ENCODE measurements at places on chromosomes 2 and 18. TPM values are rescaled to one million over a fixed set of nuclear protein-coding genes. Genes with fewer than 3 reads are reported as not detected.

The SCN7A gene
- not detected for total RNA-seq

The AP1S3 gene
- 73.3 TPM for total RNA-seq

The BMP10 gene
- total RNA-seq: not detected

The FZD7 gene
- total RNA-seq: 30.9 TPM

The GPR148 gene
- total RNA-seq: not detected

The ANKRD62 gene
- total RNA-seq: 0.20 TPM

The METTL4 gene
- total RNA-seq: 23.9 TPM

The DYNAP gene
- not detected for total RNA-seq

The AGAP1 gene
- total RNA-seq: 91.4 TPM

The ARHGEF4 gene
- 16.1 TPM for total RNA-seq

The TBR1 gene
- total RNA-seq: not detected

The CYP27A1 gene
- total RNA-seq: 2.0 TPM

The MSTN gene
- not detected for total RNA-seq

The MDH1B gene
- 4.1 TPM for total RNA-seq

The ECEL1 gene
- total RNA-seq: not detected

The ABCG8 gene
- not detected for total RNA-seq

The NTSR2 gene
- total RNA-seq: not detected

The CYP27C1 gene
- total RNA-seq: 0.94 TPM

The LRRC30 gene
- not detected for total RNA-seq

The TFCP2L1 gene
- 4.6 TPM for total RNA-seq

The REEP1 gene
- 0.25 TPM for total RNA-seq

- no peak for DNase-seq
Measured at GRCh38 chr2:235024931-235025773, 73.3 kb downstream of the SH3BP4 start.

GRCh38 chr2:197140045-197140444 lies 170.5 kb downstream of the ANKRD44 start:
- DNase-seq: no peak

GRCh38 chr2:122368576-122369243 lies 613.3 kb downstream of the TSN start:
- no peak for DNase-seq

DNA sequence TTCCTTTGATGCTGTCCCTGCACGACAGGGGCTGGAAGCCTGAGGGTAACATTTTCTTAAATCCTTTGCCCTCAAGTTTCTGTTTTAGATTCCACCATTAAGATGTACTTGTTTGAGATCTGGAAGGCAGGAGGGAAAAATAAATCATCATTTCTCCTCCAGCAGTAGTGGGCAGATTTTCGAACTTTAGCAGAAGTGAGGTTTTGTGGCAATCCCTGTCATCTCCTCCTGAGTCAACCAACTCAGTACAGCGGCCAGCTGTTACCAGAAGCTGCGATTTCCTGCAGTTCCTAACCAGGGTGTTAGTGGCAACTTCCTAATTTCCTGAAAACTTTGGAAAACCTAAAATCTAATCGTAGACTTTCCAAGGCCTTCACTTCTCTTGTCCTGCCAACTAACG lies 517.2 kb upstream of the ACVR2A start:
- no peak for DNase-seq

DNA sequence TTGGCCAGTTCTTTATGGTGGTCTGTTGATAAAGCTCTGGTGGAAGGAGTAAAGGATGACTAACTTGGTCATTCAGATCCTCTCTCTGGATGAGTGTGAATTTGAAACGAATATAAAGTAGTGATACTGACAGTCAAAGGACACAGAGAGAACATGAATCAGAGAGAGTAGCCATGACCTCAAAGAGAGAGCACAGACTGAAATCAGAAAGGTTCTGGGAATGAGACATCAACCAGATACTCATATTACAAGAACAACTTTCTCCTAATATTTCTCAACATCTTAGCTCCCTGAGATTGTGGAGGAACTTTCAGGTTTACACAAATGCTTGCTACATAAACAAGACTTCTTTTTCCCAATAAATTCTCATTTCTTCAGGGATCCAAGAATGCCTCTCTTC lies 849.1 kb upstream of the CHAC2 start:
- peak; percentile 39 for DNase-seq

GRCh38 chr2:151637271-151637781 lies 97.0 kb downstream of the NEB start:
- DNase-seq: no peak

- DNase-seq: no peak
Measured at GRCh38 chr2:189835855-189836558, 51.8 kb downstream of the PMS1 start.

DNA sequence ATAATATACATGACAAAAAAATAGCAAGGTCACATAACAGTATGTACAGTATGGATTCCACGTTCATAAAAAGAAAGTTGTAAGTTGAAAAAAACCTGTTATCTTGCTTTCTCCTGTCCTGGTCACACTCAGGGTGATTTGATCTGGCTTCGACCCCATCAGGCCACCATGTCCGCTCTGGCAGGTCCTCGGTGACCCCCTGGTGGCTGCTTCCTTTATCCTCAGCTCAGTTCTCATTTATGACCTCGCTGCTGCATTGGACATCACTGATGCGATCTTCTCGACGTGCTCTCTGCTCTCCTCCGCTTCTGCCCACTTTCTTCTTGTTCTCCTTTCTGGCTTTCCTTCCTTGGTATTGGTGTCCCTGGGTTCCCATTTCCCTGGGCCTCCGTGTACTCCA lies 29.7 kb downstream of the DGKD start:
- no peak for DNase-seq

DNA sequence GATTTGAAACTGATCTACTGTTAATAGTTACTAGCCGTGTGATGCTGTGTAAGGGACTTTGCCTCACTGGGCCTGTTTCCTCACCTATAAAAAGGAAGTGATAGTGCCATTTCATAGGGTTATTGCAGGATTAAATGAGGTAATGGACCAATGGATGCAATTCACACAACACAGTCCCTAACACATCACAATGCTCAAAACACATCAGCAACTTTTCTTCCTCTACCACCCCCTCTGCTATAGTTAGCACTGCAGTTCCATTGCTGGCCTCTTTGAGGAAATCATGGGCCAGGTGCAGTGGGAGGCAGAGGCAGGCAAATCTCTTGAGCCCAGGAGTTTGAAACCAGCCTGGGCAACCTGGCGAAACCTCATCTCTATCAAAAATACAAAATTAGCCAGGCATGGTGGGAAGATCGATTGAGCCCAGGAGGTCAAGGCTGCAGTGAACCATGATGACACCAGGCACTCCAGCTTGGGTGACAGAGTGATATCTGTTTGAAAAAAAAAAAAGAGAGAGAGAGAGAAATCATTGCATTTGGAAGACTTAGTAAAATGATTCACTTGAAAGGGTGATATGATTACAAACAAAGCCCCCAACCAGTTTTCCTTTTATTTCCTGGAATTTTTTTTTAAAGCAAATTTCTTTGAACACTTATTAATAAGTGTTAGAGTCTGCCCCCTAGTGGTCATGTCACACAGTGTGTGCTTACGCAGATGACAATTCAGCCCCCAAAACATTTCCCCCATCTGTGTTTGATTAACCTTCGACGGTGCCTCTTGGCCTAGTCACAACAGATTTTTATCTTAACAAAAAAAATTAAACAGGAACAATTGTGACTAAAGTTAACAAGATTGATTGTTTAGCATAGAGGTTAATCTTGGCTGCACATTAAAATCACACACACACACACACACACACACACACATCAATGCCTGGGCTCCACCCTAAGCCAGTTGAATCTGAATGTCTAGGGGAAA lies 88.6 kb upstream of the BCL11A start:
- DNase-seq: no peak

DNA sequence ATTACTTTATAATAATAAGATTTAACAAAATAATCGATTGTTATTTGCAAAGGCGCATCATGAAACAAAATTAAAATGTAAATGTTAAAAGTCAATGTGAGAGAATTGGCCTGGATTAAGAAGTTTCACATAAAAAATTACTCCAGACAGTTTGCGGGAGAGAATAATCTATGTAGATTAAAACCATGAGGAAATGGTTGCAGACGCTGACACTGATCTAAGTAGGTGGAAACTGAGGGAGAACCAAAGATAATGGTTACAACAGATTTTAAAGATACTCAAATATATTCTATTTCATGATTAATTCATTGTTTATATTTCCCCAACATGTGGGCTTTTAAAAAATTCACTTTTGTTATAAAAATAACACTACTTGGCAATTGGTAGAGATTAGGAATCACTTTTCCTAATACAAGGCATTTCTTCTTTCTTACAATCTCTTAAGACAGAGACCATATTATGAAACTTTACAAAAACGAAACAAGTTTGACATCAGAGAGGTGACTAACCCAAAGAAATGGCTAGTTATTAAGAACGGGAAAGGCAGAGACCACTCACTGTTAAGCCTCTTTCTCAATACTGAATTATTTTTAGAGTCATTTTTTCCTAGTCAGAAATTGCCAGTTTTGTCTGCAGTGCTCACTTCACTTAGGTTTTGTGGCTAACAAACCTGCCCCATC lies 1.6 kb downstream of the KANSL1L start:
- no peak for DNase-seq

DNA sequence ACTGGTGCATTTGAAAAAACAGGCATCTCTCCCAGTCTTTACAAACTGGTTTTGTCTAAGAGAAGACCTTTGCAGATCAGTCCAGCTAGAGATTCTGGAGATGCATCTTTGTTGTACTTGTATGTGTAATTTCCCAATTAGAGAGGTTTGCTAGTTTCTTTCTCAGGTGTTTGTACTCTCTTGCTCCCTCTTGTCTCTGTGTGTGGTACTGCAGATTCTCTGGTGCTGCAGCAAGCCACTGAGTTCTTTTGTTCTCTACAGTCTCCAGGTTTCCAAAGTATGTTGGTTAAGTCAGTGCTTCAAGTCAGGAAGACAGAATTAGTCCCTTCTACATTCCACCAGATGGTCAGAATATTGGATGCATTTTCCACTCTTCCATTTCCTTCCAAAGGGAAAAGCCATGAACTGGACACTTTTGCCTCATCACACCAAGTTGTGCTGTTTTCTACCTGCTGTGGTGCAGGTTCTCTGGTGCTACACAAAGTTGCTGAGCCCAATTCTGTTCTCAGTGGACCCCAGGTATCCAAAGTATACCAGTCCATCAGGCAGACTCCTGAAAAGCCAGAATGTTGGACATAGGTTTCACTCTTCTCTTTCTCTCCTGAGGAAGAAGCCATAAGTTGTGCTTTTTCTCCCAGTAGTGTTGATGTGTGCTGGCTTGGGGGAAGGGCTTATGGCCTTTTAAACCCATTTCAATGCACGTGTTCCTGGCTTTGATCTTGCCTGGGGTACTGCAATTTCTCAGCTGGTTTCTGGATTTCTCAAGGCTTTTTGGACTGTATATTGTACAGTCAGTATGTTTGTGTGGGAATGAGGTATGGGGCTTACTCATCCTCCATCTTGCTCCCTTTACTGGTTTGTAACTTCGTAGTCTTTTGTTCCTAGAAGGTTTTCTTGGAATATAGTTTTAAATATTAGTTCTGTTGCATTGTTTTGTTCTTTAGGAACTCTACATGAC lies 29.8 kb downstream of the EPC2 start:
- DNase-seq: peak; percentile 11

GRCh38 chr2:10271509-10271908 lies 31.2 kb upstream of the HPCAL1 start:
- DNase-seq: no peak

- peak; percentile 56 for DNase-seq
Measured at GRCh38 chr2:174247474-174248186, 702 bp downstream of the OLA1 start.

GRCh38 chr2:68605939-68606338 lies 37.4 kb upstream of the PROKR1 start:
- DNase-seq: no peak

DNA sequence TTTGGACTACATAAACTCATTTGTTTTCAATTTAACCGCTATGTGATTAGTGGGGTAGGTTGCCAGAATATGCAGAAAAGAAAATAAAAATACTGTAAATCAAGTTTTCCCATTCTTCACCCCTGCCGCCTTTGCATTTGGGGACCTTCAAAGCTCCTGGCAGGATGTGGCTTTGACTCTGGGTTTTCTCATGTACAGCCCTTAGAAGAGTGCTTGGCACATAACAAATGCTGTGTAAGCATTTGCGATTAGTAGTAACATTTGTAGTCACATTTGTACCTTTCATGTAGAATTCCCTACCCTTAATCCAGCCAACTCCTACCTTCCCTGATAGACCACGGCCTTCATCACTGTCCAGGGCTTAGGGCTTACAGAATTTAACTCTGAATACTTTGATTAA lies 262.6 kb downstream of the MREG start:
- no peak for DNase-seq

- no peak for DNase-seq
Measured at GRCh38 chr2:210128961-210129360, 42.2 kb downstream of the KANSL1L start.

GRCh38 chr2:203463266-203463678 lies 71.8 kb downstream of the RAPH1 start:
- DNase-seq: no peak

- DNase-seq: peak; percentile 40
Measured at GRCh38 chr2:71992036-71992435, 155.6 kb downstream of the CYP26B1 start.

DNA sequence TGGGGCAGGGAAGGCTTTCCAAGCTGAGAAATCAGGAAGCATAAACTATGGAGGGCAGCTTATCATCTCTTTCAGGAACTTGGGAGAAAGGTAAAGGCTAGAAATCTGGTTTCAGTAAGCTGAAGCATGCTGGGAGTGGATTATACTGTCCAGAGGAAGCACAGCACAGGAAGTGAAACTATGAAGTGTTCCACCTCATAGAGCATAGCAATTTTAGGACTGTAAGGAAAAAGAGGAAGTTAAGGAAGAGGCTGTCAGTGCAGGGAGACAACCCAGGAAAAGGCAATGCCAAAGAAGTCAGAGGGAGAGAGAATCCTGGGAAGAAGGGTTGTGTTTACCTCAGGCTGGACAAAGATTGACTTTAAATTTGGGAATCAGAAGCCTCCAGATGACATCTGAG lies 51.9 kb downstream of the EFEMP1 start:
- DNase-seq: no peak

- no peak for DNase-seq
Measured at GRCh38 chr2:50651676-50652075, 380.3 kb downstream of the NRXN1 start.

DNA sequence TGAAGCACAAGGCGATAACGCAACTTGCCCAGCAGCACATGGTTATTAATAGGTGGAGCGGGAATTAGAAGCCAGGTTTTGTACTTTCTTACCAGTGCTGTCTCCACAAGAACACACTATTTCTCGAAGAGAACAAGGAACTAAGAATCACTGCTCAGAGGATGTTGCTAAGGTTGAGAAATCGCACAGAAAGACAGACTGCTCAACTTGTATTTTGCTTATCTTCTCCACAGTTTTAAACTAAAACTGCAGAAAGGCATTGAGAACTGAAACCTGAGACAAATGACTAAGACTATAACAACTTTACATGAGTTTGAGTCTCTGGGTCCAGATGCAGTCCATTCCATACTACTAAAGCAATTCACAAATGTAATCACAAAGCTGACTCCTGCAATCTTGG lies 6.2 kb downstream of the PRKD3 start:
- no peak for DNase-seq

DNA sequence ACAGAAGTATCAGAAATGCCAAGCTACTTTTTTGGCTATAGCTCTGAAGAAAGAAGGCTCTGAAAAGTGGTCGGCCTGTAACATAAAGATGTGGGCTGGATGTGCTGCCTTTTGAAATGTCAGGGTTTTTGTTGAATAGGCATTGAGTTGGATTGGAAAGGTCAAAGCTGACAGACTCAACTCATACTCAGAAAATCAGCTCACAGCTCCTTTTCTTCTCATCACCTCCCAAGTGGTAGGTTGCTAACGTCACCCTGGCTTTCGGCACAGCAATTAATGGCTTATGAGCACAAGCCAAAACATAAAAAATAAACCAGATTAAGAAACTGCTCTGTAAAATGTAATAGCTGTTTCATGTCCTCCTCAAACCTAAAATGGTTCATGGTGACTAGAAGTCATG lies 68.3 kb downstream of the KCNF1 start:
- no peak for DNase-seq

- no peak for DNase-seq
Measured at GRCh38 chr2:146853741-146854444, 990.9 kb upstream of the ACVR2A start.
